ENCODE measurements at places on chromosomes 3 and 15.

DNA sequence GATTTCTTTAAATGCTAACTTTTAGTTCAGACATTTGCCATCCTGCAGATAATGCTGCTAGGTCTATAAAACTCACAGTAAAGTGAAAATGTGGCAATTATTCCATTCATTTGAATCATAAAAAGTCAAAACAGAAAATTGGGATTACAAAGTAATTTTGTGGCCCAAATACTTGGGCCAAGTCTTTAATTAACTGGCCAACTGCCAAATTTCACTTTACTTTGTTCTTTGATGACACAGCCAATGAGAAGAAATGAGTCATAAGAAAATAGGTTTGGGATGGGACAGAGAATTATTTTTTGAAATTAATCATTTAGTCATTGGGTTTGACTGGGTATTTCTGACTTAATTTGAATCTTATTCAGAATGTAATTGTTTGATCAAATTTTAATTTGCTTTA, 89.8 kb upstream of the SLC2A2 start:
- no peak for DNase-seq

- no peak for DNase-seq
These were observed 17.9 kb upstream of the EHD4 start for GRCh38 chr15:41990243-41990605.

GRCh38 chr3:184756151-184757021, 44.5 kb upstream of the MAGEF1 start:
- no peak for DNase-seq

GRCh38 chr15:78772738-78773137, 38.5 kb downstream of the ADAMTS7 start:
- no peak for DNase-seq

- DNase-seq: no peak
These were observed 5.7 kb downstream of the XIRP1 start for GRCh38 chr3:39186692-39187151.

- no peak for DNase-seq
These were observed 303.4 kb upstream of the MME start for GRCh38 chr3:154776549-154777225.

- no peak for DNase-seq
These were observed 2.6 kb downstream of the CD276 start for GRCh38 chr15:73686781-73687256.

GRCh38 chr3:37909067-37909911, 47.6 kb downstream of the CTDSPL start:
- no peak for DNase-seq

DNA sequence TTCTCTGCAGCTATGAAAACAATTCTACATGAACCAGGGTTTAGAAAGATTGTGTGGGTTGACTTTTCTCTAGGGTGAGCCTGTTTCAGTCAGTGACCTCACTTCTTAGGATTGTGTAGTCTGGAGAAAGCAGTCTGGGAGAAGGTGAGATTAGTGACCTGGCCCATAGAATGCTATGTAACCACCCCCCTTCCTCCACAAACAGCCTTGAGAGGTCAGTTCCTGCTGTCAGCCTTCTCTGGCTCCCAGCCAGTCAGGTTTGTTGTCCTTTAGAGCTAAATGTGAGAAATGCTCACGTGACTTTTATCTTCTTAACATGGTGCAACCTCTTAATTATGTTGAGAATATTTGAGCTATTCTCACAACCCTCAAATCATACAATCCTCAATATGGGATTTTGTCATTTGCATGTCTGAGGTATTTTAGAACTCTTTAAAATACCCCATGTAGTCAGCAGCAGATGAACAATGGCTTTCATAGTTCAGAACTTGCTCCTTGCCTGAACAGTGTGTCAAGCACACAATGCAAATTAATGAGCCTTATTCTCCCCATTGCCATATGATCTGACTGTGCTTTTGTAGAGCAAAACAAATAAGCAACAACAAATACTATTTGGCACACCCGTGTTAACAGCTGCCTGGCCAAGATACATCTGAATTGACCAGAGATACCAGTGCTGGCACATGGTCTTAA, 311.6 kb downstream of the CNTN6 start:
- DNase-seq: no peak
